ENCODE measurements at places on chromosomes 7 and 10.

DNA sequence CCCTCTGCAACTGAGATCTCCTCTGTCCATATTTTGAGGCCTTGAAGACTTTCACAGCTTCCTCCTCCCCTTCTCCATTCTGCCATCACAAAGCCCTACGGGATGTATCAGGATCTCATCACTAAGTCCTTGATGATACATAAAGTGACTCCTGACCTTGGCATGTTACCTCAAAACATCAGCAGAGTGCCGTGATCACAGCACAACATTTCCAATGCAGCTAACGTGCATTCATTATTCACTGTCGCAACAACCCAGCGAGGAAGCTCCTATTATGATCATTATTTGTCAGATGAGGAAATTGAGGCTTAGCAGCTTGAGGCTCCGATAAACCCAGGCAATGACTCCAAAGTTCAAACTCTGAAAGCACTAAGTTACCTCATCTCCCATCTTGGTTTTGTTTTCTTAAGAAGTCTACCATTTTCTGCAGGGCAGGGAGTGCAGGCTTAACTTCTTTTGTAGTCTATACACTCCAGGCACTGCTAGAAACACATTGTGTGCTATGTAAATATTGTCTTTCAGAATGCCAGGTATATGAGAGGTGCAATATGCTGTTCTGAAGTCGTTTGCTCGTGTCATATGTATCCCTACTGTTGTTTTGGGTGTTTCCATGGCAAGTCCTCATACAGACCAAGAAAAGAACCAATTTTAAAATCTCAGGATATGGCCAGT, 80.6 kb upstream of the C1QL3 start:
- no peak for DNase-seq

- DNase-seq: no peak
Observed at GRCh38 chr7:110347081-110347480, 743.8 kb upstream of the LRRN3 start.

- no peak for DNase-seq
Observed at GRCh38 chr7:96327429-96327828, 5.5 kb upstream of the SLC25A13 start.

DNA sequence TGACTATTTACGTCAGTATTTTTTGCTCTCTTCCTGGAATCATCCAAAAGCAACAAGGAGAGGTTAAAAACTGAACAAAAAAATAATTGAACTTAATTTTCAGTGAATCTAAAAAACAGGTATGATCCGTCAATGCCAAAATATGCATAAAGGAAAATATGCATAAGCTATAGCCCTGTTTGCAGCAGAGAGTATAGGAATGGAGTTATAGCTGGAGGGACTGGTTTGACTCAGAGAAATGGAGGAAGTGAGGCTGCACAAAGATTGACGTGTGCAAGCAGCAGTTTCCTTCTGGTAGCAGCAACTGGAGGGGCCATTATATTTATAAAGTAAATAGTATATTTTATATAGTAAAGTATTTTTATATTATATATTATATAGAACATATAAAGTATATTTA, 37.1 kb downstream of the GNG11 start:
- DNase-seq: no peak

DNA sequence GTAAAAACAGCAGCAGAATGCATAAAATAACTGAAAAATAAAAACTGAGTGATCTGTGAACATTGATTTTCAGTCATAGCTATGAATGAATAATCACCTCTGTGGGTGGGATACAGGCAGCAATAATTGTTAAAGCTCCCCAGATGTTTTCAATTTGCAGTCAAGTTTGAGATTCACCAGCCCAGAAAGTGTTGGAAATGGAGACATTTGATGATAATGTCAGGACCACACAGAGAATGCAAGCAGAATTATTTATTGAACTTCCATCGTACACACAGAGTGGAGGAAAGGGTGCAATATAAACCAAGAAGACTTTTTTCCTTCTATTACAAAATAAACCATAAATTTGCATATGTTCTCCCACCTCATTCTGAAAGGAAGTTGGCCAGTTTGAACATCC, 601.7 kb downstream of the ANKRD7 start:
- no peak for DNase-seq

DNA sequence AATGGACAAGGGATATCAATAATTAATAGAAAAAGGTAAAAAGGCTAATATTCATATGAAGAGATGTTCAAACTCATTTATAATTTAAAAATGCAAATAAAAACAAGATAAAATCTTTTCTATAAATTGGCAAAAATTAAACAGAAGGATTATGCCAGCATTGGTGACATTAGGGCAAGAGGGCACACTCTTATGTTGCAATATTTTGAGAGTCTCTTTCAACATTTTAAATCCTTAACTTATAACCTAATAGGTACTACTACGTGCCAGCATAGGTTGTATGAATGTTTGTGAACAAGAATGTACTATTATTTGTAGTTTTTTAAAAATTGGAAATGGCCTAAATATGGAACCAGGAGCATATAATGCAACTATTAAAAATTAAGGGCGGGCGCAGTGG, 24.8 kb upstream of the PNLIPRP3 start:
- no peak for DNase-seq

- no peak for DNase-seq
Observed at GRCh38 chr7:130359276-130359857, 14.8 kb downstream of the CPA5 start.

DNA sequence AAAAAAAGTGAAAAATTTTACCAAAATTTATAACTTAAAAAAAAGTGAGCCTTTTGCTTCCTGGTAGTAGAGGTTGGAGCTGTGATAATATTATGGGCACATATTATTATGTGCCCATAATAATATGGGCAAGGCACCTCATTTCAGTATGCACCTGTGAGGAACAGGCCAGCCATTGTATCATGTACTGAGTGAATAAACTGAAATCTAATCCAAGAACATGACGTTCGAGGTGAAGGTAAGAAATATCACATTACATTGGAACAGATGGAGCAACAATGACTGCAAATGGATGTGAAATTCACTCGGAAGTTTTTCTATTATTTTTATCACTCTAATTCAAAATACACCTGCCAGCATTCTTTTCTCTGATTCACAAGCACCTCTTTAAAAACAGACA, 216.0 kb downstream of the KLF6 start:
- DNase-seq: no peak

GRCh38 chr7:16770657-16771329, 17.2 kb downstream of the TSPAN13 start:
- DNase-seq: no peak

GRCh38 chr10:90885176-90885575, 13.4 kb downstream of the RPP30 start:
- no peak for DNase-seq

- DNase-seq: no peak
Observed at GRCh38 chr7:149254181-149254858, 7.7 kb upstream of the ZNF783 start.

DNA sequence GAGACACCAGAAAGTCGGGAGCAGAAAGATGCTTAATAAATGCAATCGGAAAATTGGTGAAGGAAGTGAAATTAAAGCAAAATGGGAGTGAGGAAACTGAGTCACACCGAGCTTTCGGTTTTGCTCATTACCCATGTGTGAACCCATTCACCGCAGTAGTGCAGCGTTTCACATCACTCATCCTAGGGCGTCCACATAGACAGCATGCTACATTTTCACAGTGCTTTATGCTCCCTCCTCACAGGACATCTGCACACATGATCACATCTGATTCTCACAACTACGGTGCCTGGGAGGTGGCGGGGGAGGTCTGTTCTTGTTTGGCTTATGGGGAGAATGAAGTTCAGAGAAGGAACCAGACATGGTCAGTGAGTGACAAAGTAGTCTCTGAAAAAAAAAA, 36.6 kb upstream of the ATP6V0A4 start:
- no peak for DNase-seq

GRCh38 chr10:90587081-90587491, 270.8 kb downstream of the HTR7 start:
- DNase-seq: no peak

DNA sequence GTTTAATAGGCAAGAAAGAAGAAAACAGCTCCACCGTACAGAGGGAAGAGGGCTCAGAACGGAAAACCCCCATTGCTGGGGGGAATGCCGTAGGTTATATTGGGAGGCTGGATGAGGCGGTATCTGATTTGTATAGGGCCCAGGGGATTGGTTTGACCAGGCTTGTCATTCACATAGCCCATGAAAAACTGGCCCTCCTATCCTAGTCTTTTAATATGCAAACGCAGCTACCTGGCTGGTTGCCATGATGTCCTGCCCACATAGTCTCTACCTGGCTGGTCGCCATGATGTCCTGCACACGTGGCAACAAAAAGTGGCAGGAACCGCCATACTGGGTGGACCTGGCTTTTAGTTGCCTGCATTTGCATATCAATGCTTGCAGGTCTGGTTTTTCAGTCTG, 84.7 kb downstream of the AUTS2 start:
- no peak for DNase-seq

DNA sequence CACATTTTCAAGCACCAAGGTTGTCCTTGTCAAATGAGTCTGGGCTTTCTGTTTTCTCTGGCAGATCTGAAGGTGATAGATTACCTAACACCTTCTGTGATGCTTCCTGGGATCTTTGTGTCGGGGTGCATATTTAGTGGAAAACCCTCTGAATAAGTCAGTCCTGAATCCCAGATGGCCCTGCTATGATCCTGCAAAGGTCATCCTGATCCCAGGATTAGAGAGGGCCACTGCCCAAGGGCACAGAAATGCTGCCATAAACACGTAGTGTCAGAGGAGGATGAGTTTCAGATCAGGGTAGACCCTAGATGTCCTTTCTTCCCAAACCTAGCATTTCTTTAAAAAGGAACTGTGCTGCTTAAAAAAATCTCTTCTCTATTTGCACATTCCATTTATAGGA, 19.0 kb downstream of the AGR2 start:
- no peak for DNase-seq

GRCh38 chr7:136877990-136878389, 9.5 kb downstream of the CHRM2 start:
- DNase-seq: no peak

DNA sequence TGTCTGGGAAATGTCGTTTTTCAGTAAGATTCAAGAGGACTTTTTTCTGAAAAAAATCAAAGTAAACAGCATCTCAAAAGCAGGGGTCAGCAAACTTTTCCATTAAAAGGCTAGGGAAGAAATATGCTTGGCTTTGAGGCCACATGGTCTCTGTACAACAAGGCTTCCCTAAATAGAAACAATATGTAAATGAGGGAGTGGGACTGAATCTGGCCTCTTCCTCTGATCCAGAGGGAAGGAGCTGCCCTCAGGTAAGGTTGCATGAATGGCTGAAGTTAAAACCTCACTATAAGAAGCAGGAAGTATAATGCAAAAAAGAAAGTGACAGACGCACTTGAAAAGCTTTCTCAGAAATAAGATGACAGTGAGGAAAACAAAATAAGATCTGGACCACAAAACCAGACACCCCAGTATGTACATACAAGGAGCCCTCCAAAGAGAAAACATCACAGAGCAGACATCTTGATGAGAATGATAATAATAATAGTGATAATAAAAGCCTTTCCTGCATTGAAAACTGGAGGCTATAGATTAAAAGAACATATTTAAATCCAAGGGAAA, 115.2 kb downstream of the PLXNA4 start:
- DNase-seq: no peak

- DNase-seq: no peak
Observed at GRCh38 chr7:47314248-47314647, 267.7 kb downstream of the TNS3 start.

- no peak for DNase-seq
Observed at GRCh38 chr10:109480836-109481235, 442.5 kb downstream of the XPNPEP1 start.

GRCh38 chr10:114442091-114442630, 37.9 kb upstream of the AFAP1L2 start:
- no peak for DNase-seq

DNA sequence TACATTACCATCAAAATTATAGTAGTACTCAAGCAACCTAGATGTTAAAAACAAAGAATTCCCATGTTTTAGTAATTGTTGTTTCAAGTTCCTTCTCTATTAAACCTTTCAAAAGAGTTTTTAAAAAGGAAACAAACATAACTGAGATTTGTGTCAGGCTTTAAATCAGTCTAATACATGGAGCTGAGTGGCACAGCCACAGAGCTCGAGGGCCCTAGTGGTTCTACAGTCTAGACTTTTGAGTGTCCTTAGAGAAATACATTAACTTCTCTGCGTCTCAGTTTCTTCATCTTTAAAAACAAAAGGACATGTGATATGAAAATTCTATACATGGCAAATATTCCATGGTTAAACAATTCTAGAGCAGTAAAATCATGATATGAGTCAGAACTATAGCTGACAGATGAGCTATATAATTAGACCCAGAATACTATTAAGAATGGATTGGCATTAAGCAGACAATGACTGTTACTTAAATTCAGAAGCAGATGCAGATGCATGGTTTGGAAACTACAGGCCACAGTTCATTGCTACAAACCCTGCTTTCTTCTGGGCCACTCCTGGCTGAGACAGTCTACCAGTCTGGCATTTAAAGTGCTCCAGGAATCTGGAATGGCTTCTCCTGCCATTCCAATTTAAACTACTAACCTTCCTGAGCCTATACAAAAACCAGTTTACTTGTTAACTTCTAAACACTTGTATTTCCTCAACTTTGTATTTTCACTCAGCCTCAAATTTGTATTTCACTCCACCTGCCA, 77.4 kb downstream of the EPC1 start:
- DNase-seq: no peak

DNA sequence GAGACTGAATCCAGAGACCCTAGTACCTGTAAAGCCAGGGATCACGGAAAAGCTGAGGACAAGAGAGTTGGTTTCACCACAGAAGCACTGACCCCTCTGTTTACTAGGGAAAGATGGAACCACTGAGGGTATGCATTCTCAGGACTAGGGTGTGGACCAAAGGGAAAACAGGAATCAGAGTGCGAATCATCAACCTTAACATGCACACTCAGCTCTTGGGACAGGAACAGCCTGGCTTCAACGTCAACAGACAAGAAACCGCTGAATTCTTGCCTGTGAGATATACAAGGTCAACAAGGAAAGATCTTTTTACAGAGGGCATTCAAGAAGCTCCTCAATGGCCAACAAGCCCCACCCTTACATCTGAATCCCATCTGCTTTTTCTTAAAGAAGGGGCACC, 14.9 kb downstream of the TNRC18 start:
- no peak for DNase-seq

GRCh38 chr7:16940776-16941175, 59.0 kb upstream of the AGR3 start:
- no peak for DNase-seq

DNA sequence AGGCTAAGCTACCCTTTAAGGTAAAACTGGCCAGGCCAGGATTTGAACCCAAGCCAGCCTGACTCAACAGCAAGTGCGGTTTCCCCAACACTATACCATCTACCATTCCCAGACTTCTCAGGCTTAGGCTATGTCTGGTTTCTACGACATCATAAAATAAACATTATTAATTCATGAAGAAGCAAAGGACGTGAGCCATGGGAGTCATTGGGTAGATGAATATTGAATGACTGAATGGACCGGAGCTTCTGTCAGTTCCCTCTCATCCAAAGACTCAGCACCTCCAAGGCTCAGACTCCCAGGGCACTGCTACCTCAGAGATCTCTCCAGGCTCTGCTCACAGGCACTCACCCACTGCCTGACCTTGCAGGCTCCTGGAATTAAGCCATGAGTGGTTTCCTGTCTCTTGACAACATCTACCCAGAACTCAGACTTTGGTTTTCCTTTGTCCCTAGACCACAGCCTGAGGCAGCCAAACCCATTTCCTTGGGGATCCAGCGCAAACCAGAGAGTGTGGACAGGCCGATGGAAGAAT, 64.6 kb upstream of the STEAP1B start:
- no peak for DNase-seq

- DNase-seq: no peak
Observed at GRCh38 chr10:33180390-33180789, 154.1 kb downstream of the NRP1 start.

GRCh38 chr7:142774826-142775225, 4.1 kb downstream of the PRSS2 start:
- DNase-seq: no peak
